ENCODE measurements at places on chromosomes 12 and 14.
A peak's percentile ranks its signal among the peaks of the same experiment; 100 is the strongest.

GRCh38 chr12:15122344-15122743, 98.9 kb downstream of the RERG start:
- no peak for DNase-seq

DNA sequence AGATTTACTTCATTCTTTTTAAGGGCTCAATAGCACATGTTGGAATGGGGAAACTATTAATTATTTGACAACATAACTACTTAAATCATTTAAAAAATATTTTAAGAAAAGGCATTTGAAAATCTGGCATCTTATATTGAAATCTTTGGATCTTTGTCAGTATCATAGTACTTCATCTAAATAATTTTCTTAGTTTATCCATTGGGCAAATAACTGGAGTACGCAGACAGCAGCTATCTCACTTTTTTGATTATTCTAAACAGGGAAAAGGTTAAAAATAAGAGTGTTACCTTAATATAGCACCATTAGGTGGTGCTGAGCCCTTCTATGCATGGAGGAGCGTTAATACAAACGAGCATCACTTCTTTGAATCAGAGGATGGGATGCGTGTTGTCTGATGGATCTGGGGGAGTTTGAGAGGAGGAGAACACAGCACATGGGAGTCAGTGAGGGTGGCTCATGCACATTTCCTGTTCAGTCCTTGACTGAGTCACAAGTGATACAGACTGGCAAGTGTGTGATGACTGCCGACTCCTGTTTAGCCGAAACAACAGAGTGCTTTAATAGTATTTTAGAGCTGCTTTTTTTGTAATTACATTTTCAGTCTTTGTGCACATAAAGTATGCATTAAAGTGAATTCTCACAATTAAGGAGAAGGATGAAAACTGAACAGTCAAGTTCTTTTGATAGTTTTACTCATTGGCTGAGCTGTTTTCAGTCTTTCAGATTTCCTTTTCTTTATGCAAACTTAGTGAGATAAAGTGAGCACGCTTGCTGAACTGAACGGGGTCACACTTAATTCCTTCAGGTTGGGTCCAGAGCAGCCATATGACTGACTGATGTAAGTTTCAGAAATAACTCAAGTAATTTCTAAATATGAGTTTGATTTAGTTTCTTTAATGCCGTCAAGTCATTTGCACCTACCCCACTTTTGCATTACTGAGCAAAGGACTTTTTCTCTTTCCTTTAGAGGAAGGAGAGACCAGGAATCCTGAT, 92.7 kb downstream of the DIP2B start:
- peak; percentile 33 for DNase-seq

- DNase-seq, result no peak
Measured at GRCh38 chr14:92787554-92787953, 6.6 kb upstream of the GOLGA5 start.

DNA sequence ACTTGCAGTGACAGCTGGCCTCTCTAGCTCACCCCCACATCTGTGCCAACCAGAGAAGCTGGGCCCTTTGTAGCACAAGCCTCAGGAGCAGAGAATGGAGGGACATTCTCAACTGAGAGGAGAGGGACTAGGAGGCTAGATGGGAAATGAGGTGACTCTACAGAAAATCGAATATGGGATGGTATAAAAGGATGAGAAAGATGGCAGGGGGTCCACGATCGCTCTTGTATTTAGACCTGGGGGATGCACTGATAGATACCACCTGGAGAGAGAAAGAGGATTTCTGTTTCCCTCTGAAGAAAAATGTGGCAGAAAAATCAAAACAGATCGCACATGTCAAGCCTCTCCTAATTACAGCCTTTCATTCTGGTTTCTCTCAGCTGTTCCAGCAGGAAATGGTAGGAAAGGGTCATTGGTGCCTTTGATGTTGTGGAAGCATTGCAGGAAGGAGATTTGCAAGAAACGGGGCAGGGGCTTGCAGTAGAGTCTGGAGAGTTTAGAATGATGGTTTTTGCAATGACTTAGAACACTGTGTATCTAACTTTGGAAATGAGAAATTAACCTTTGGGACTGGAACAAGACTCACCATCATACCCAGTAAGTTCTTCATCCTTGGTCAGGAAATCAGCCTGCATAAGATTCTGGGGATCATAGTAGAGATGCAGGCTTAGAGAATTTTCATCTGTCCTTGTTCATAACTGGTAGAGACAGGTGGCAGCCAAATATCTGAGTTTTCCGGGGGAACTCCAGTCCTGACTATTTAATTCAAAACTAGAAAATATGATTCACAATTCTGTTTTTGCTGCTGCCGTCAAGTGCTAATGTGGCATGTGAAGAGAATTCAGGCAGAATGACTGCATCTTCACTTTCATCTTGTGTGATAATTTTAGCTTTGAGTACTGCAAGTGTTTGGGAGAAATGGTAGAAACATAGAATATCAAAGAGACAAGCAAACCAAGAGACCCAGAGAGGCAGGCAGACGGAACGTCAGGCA, 98.8 kb downstream of the DAD1 start:
- DNase-seq, result peak; percentile 29

DNA sequence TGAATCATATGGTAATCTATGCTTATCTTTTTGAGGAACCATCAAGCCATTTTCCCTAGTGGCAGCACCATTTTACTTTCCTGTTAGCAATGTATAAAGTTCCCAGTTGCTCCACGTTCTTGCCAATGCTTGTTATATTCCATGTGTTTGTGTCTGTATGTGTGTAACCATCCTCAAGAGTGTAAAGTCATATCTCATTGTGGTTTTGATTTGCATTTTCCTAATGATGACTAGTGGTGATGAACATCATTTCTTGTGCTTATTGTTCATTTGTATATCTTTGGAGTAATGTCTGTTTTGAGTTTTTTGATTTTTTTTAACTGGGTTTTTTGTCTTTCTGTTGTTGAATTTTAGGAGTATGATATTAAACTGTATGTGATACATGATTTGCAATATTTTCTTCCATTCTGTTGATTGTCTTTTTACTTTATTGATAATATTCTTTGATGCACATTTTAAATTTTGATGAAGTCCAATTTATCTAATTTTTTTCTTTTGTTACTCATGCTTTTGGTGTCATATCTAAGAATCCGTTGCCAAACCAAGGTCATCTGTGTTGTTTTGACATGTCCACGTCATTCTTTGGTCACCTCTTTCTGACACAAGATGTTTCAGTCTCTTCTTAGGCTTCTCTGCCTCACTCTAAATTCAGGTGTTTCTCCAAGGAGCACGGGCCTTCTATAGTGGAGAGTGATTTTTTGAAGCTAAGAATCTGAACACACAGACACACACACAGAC, 36.1 kb downstream of the PPHLN1 start:
- DNase-seq, result no peak

GRCh38 chr12:21941506-21942376, 515 bp upstream of the ABCC9 start:
- DNase-seq, result no peak

GRCh38 chr12:79657136-79657535, 33.6 kb downstream of the PAWR start:
- DNase-seq, result no peak

GRCh38 chr12:131002216-131002631, 48.5 kb downstream of the ADGRD1 start:
- DNase-seq, result no peak
